ENCODE measurements at places on chromosomes 12 and 14. TPM values are rescaled to one million over a fixed set of nuclear protein-coding genes. Genes with fewer than 3 reads are reported as not detected.

Gene ZNF891
- 1.1 TPM for total RNA-seq

Gene CISTR
- not detected for total RNA-seq

Gene TMEM52B
- total RNA-seq = not detected

Gene SLC25A47
- total RNA-seq = not detected

Gene SIX1
- 41.4 TPM for total RNA-seq

Gene ABHD12B
- not detected for total RNA-seq

Gene DCTN2
- total RNA-seq = 128 TPM

Gene RPL36AL
- 168 TPM for total RNA-seq

Gene PRR4
- total RNA-seq = 1.9 TPM

Gene CD27
- 0.29 TPM for total RNA-seq

Gene SIX4
- 44.8 TPM for total RNA-seq

Gene LRFN5
- 0.08 TPM for total RNA-seq

Gene IL31
- not detected for total RNA-seq

Gene IL26
- total RNA-seq = not detected

Gene CPM
- 13.3 TPM for total RNA-seq

Gene IL22
- total RNA-seq = not detected

Gene TRMT5
- total RNA-seq = 26.0 TPM

Gene NRL
- total RNA-seq = 1.5 TPM

Gene RGS6
- 1.2 TPM for total RNA-seq

Gene MRPS35
- total RNA-seq = 79.9 TPM

Gene BLOC1S1
- 160 TPM for total RNA-seq

Gene ADAM21
- 0.26 TPM for total RNA-seq

Gene CMA1
- total RNA-seq = not detected

Gene SRRM4
- 0.10 TPM for total RNA-seq

Gene TMEM229B
- total RNA-seq = 0.83 TPM

Gene TMEM30B
- 0.80 TPM for total RNA-seq

Gene PTPRR
- total RNA-seq = 0.24 TPM

Gene PPFIA2
- total RNA-seq = 0.38 TPM

Gene KIF5A
- total RNA-seq = 0.14 TPM

Gene DYRK4
- 28.8 TPM for total RNA-seq

Gene LBHD2
- not detected for total RNA-seq

Gene SCFD1
- total RNA-seq = 29.9 TPM

Gene OR10A7
- not detected for total RNA-seq
